ENCODE measurements at places on chromosomes 13 and 19.

GRCh38 chr19:1018932-1019615 lies 1.8 kb downstream of the TMEM259 start:
- DNase-seq = no peak

GRCh38 chr13:73748404-73748803 lies 385.8 kb downstream of the KLF12 start:
- no peak for DNase-seq

GRCh38 chr13:40469581-40470310 lies 196.7 kb downstream of the FOXO1 start:
- no peak for DNase-seq

DNA sequence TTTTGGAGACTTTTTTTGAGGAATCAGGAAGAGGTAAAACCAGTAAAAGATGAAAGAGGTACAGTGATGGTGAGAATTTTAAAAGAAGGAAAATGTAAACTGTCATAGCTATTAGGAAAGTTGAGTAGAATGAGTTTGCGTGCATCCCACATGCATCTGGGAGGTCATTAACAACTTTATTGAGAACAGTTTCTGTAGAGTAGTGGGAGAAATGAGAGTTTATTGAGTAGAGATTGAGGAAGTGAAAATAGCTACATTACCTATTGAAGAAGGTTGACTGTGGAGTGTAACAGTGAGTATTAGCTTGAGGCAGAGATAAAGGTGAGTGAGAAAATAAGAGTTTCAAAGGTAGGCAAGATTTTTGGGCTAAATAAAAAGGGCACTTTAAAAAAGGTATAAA lies 38.7 kb downstream of the BRCA2 start:
- no peak for DNase-seq

DNA sequence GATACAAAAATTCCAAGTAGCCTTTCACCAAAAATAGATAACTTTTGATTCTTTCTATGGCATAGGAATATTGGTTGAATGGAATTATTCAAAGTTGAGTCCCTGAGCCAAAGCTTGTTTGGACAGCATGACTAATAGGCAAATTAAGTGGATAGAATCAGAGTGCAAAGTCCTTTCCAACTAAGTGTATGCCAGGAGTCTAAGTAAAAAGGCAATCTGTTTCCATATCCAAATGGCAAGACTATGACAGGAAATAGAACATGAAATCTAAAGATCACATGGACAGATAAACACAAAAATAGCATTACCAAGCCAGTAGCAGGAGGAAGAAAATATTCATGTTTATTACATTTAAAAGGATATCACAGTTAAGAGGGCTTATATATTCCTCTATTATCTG lies 804.6 kb downstream of the SLITRK6 start:
- DNase-seq = no peak

Data from CD4-positive, alpha-beta T cell treated with Interleukin-4 for 1 hour (primary cell).